ENCODE measurements at places on chromosomes 6 and 20. TPM values are rescaled to one million over a fixed set of nuclear protein-coding genes. Genes with fewer than 3 reads are reported as not detected.

DNA sequence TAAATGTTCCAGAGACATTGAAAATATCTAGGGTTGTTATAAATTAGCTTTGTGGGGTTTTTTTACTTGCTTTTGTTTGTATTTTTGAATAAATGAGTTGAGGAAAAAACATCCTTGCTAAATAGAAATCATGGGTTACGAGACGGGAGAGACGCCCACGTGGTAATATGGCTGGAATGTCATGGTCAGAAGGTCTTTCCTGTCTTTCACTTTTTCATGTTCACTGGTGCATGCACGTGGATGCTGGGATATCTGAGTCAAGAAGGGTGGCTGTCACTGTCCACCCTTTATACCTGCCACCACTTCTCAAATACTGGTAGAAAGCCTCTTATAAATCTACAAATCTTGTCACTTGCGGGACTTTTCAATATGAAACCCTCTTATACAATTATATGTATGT is 258.7 kb upstream of the AGPAT4 start:
- no peak for DNase-seq

GRCh38 chr6:155628306-155628705 is 172.7 kb upstream of the NOX3 start:
- DNase-seq: no peak

DNA sequence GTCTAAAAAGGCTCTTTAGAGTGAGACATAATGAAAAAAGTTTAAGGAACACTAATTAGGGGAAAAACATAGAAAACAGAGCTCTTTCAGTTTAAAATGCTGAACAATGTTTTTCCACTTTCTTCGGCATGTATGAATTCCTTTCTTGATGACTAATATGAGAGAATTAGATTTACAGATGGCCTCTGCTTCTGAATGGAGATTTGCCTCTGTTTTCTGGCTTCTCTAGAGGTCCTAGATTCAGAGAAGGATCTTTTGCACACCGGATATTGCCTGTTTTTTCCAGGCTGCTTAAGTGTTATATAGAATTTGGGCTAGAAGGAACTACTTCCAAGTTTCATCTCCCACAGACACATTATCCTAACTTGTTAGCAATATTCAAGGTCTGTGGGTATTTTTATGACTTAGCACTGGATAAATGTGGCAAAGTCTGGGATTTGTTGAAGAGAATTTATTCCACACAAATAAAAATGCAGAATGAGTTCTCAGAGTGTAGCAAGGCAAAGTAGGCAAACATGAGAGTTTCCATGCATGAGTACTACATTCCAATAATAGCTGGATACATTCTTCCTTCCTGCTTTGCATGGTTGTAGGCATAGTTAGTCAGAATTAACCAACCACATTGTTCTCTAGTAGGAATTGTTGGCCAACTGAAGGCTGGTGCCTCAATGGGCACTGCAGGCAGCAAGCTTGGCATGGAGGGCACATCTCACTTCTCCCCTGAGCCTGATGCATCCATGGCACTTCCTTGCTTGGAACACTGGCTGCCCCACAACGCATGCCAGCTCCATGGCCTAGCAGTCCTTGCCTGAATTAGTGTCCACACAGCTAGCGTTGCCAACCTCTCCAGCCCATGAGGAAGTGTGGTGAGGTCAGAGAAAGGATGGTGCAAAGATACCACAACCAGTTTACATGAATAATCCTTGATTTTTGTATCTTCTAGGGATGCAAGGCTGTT is 224.2 kb downstream of the CLIC5 start:
- no peak for DNase-seq

DNA sequence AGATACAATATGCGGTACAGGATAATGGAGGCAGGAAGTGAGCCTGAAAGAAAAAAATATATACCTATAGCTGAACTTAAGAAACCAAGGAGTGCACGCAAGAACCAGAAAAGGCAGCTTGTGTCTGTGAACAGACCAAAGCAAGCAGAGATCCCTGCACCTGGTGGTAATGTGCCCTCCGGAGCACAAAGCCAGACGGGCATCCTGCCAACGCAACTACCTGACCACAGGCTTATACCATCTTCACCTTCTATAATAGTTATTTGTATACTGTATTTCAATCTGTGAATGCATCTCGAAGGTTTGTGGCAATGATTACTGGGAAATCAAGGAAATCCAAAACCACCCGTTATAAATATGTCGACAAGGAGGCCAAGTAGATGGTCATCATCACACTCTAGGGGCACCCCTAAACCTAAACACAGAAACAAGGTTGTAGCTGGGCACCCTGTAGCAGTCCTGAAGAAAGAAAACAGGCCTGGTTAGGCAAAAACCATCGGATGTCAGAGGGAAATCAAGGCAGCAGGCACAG is 801 bp downstream of the FBXL4 start:
- DNase-seq: peak; percentile 62

Gene UNC5CL
- total RNA-seq: 1.6 TPM

Gene HSPA12B
- 20.4 TPM for total RNA-seq

GRCh38 chr6:20669571-20670314 is 135.5 kb downstream of the CDKAL1 start:
- DNase-seq: no peak

- no peak for DNase-seq
These were observed 64.4 kb upstream of the NHSL1 start for GRCh38 chr6:138563650-138564049.

- no peak for DNase-seq
These were observed 70.4 kb upstream of the SLC24A3 start for GRCh38 chr20:19141998-19142397.

- DNase-seq: peak; percentile 89
These were observed 130.9 kb upstream of the PTPN1 start for GRCh38 chr20:50379049-50379990.

DNA sequence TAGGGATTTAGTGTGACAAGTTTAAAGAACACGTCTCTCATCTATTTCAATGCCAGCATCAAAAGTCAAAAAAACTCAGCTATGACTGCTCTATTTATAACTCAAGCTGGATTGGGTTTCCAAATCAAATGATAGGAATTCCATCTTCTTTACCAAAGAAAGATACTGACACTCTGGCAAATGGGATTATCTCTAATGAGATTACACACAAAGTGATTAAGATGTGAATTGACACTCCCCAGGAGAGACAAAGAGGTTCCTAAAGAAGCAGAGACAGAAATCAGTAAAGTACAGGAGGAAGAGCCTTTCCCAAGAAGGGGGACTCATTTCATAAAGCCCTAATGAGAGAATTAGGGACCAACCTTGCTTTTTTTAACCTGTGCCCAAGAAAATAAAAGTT is 92.1 kb downstream of the ID4 start:
- no peak for DNase-seq

DNA sequence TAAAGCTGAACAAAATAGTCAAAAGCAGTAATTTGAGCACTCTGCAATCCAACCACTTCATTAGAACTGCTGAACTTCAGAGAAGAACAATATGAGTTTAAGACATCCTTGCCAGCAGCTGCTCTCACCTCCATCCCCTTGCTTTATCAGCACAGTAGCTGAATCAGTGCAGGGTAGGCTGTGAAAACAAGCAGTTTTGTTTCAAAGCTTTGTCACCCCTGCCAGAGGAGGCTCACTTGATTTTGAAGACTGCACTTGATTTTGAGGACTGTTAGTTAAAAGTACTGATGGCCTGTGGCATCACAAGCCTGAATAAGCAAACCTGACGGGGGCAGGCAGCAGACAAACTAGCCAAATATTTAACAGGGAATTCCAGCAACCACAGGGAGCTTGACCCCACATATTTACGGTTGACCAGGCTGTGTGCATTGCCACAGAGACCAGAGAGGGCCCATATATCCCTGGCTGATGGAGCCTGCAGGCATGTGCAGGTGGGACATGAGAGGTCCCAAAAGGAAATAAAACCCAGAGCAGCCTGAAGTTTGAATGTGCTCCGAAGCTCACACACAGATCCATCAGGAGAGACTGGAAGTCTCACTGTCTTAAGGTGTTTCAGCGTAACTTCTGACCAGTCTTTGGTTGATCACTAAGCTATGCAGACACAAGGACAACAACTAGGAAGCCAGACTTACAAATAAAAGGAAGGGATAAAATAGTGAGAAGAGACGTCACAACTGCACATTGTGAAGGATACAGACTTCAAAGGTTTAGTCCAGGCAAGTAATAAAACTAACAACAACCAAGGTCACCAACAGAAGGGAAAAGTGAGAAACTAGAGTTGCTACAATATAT is 97.4 kb downstream of the PDSS2 start:
- no peak for DNase-seq

GRCh38 chr20:54557806-54558590 is 82.6 kb downstream of the DOK5 start:
- no peak for DNase-seq

DNA sequence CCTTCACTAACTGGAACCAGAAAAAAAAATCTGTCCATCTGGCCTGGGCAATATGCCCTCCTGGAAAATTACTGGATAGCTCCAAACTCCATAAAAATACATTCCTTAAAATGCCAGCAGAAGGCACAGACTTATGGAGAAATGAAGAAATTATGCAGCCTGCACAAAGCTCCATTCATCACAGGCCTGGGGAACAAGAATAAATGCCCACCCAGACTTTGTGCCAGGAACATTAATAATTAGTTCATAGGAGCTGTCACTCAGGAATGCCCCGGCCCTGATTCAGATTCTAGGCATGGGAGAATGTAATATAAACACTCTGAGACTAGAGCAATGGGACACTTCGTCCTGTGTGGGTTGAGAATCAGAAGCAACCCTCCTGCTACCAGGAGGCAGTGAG is 199.3 kb downstream of the OTOR start:
- no peak for DNase-seq

DNA sequence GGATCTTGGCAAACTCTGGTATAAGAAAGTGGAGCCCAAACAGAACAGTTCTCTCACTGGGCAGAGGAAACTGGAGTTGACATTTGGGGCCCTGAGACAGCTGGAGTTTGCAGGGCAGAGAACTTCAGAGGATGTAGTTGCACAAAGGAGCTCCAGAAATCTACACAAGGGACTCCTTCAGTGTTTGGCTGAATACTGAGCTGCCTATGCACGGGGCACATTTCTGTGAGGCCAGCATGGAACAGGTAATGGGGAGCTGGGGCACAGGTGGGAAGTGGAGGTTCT is 169.3 kb downstream of the ANKRD60 start:
- no peak for DNase-seq

- DNase-seq: peak; percentile 66
These were observed 646 bp upstream of the CPNE5 start for GRCh38 chr6:36839749-36840431.

GRCh38 chr6:31901953-31902643 is at the start of gene ZBTB12:
ZBTB12 (minus strand) TSS chr6:31902086; CDS start chr6:31901305, 781 bp downstream.
- peak; percentile 95 for DNase-seq

- no peak for DNase-seq
These were observed 17.2 kb downstream of the GDAP1L1 start for GRCh38 chr20:44264287-44264686.

GRCh38 chr6:103122766-103123601 is 1729.5 kb downstream of the GRIK2 start:
- DNase-seq: peak; percentile 59

DNA sequence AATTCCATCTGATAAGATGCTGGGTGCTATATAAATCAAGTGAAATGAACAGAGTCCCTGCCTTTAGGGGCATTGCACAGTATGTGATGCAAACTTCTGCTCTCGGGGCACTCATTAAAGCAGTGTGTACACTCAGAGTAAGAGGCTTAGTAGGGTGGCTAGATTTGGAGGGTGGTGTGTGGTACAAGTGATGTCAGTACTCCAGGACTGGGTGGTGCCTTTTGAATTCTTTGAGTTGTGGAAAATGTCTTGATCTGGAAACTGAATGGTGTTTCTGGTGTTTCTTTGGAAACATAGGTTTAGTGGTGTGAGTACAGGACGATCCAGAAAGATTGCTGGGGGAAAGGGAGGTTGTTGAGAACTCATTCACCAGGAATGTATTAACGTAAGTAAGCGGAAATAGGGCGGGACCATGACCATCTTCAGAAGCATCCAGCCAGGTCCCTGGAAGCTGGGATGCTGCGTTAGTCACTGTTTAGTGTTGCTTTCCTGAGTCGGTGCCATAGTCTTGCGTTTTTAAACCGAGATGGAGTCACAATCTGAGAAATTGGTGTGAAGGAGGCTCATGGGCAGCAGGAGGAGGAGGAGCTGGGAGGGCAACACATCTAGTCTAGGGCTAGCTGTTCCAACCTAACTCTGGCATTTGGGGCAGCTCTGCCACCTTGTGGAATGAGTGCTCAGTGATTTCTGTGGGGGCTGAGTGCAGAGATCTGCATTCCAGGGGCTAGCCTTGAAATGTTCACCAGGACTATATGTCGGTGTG is 70.3 kb downstream of the SCAND1 start:
- DNase-seq: peak; percentile 77

DNA sequence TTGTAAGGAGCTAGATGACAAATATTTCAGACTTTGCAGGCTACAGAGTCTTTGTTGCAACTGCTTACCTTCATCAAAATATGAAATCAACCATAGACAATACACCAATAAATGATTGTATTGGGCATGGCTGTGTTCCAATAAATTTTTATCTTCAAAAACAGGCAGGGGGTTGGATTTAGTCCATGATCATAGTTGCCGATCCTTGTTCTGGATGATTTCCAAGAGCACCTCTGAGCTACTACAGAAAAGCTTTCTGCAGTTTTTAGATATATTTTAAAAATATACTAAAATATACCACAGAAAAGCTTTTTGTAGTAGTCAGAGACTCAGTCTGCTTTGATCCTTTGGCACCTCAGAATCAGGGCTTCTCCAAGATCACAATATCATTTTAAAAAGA is 145.0 kb downstream of the HTR1B start:
- no peak for DNase-seq

GRCh38 chr6:128208851-128209580 is 308.2 kb upstream of the THEMIS start:
- no peak for DNase-seq

Gene HMGN3
- 66.2 TPM for total RNA-seq

DNA sequence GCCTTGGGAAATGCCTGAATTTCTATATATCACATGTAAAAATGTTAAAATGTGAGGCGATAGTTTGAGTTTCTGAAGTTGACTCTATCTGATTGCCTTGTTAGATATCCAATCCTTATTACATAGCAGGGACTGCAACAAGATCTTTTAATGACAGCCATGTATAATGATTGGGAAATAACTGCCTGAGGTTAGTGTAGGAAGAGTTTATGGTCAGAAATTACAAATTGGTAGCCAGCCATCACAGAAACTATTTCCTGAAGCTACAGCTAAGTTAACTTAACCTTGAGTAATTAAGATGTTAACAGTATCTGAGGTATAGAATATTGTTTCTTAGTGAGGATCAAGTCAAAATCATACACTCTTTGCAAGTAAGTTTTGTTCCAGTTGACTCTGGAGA is 41.0 kb downstream of the AKIRIN2 start:
- DNase-seq: no peak

- DNase-seq: no peak
These were observed 129.1 kb upstream of the DOK5 start for GRCh38 chr20:54346276-54346675.

DNA sequence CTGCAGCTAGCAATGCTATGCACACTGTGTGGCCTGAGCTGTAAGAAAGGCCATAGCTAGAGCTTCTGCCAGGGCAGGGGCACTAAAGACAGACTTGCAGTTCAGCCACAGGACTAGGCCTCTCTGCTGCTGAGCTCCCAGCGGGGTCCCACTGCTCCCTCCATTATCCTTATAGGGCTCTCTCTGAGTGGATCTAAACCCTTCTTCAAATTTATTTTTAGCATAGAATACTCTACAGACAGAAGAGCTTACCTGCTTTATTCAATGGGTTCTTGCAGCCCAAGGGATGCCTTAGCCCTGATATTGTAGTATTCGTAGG is 100.9 kb upstream of the MLN start:
- no peak for DNase-seq

Gene C2
- total RNA-seq: 25.0 TPM

GRCh38 chr6:30029588-30029987 is 31.5 kb upstream of the POLR1H start:
- no peak for DNase-seq

Measured in sciatic nerve (tissue), 2 donors.